NCI-H2081 (cell line): ENCODE measurements at places on chromosomes 2 and 18.

DNA sequence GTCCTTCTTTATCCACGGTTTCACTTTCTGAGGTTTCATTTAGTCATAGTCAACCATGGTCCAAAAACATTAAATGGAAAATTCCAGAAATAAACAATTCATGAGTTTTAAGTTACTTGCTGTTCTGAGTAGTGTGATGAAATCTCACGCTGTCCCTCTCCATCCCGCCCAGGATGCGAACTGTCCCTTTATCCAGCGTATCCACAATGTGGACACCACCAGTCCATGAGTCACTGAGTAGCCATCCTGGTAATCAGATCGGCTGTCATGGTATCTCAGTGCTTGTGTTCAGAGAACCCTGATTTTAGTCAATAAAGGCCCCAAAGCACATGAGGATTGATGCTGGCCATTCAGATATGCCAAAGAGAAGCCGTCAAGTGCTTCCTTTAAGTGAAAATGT lies 3.7 kb downstream of the SP140L start:
- DNase-seq: no peak

GRCh38 chr2:149466635-149467034 lies 120.9 kb downstream of the MMADHC start:
- DNase-seq: no peak

- DNase-seq: no peak
These were observed 160.1 kb upstream of the RASGRP3 start for GRCh38 chr2:33316328-33316727.

- DNase-seq: peak; percentile 58
These were observed 614 bp upstream of the FKBP1B start for GRCh38 chr2:24048769-24049484.

GRCh38 chr2:190637281-190637734 lies 11.6 kb upstream of the NAB1 start:
- DNase-seq: no peak

- no peak for DNase-seq
These were observed 61.5 kb downstream of the LRP2 start for GRCh38 chr2:169300636-169301530.

GRCh38 chr2:84115173-84115857 lies 343.8 kb downstream of the SUCLG1 start:
- no peak for DNase-seq

- DNase-seq: no peak
These were observed 77.1 kb upstream of the COL3A1 start for GRCh38 chr2:188897096-188897495.

GRCh38 chr2:112627060-112628040 lies 18.4 kb upstream of the SLC20A1 start:
- no peak for DNase-seq

DNA sequence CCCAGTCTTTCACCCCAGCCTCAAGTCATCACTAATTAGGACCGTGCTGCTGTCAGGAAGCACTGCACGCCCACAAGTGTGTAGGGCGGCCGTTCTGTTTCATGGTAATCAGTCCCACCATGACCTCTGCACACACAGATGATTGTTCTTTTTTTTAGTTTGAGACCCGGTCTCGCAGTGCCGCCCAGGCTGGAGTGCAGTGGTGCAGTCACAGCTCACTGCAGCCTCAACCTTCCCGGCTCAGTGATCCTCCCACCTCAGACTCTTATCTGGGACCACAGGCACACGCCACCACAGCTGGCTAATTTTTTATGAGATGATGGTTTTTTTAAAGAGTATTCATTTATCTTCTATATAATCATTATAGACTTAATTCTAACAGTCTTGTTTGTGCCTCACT lies 1.8 kb upstream of the IAH1 start:
- DNase-seq: no peak

- DNase-seq: no peak
These were observed 67.3 kb downstream of the PARD6G start for GRCh38 chr18:80179857-80180558.

DNA sequence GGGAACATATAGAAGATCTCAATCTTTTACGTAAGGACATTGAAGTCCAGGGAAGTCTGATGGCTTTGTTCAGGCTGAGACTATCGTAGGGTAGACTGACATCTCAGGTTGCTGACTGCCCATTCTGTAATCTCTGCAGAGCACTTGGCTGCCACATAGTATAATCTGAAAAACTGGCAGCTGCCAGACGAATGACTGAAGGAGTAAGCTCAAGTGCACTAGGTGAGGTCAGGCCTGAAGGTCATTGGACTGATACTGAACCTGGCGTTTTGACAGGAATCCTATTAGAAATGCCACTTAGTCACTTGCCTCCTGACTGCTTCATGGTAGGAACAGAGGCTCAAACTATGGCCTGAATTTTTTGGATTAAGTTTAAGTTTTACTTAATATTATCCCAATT lies 23.5 kb downstream of the GPD2 start:
- no peak for DNase-seq

DNA sequence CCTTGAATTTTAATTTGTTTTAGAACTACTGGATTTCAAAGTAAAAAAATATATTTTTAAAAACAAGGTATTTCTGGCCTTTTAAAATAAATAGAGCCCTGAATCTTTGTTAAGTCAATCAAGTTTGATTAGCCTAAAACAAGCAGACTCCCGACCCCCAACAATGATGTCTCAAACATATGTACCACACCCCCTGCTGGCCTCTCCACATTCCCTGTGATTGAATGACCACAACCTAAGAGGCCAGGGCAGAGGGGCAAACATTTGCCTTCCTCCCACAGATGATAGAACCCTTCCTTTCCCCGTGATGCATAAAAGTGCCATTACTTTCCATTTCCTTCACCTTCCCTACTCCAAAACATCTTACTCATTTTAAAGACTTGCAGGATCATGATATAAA lies 130.9 kb downstream of the STK39 start:
- no peak for DNase-seq

DNA sequence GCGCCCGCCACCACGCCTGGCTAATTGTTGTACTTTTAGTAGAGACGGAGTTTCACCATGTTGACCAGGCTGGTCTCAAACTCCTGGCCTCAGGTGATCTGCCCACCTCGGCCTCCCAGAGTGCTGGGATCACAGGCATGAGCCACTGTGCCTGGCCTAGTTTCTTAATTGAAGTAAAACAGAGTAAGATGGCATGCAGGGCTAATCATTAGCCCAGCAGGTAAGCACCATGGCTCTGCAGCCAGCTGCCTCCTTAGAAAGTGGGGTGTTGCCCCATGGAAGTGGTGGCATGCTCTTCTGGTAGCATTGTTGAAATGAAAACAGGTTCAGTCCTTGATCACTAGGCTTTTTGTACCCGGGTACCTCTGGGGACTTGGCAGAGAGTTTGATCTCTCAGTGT lies 12.4 kb downstream of the ATG4B start:
- DNase-seq: no peak

GRCh38 chr2:98269274-98269673 lies 77.0 kb upstream of the CNGA3 start:
- peak; percentile 55 for DNase-seq

- no peak for DNase-seq
These were observed 11.5 kb downstream of the ARPC2 start for GRCh38 chr2:218228366-218229090.

- no peak for DNase-seq
These were observed 267.9 kb downstream of the SOX11 start for GRCh38 chr2:5959836-5960820.

DNA sequence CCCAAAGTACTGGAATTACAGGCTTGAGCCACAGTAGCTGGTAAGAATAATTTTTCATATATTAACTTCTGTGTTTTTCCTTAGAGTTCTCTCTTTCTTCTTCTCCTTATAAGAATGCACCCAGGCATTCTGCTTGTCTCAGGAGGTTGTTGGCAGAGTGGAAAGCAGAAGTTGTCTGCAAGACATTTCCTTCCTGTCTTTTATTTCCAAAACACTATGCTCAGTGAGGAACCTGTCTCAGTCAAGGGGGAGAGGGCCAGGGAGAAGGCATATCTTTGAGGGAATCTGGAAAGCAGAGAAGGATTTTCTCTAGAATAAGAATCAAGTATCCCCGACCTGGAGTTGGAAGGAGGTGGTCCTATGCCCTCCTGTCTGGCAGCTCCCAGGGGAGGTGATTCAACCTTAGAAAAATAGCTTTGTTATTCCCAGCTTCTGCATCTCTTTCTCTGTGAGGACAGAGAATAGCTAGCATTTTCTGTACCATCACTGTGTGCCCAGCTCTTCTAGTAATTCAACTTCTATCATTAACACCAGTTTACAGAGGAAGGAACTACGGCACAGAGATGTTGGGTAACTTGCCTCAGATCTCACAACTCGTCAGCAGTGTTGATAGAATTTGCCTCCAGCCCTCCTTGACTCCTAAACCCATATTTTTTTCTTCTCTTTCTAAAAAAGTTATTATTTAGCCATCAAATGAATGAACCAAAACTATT lies 3.8 kb upstream of the LPIN2 start:
- DNase-seq: no peak

- no peak for DNase-seq
These were observed 15.2 kb downstream of the M1AP start for GRCh38 chr2:74632939-74633312.

DNA sequence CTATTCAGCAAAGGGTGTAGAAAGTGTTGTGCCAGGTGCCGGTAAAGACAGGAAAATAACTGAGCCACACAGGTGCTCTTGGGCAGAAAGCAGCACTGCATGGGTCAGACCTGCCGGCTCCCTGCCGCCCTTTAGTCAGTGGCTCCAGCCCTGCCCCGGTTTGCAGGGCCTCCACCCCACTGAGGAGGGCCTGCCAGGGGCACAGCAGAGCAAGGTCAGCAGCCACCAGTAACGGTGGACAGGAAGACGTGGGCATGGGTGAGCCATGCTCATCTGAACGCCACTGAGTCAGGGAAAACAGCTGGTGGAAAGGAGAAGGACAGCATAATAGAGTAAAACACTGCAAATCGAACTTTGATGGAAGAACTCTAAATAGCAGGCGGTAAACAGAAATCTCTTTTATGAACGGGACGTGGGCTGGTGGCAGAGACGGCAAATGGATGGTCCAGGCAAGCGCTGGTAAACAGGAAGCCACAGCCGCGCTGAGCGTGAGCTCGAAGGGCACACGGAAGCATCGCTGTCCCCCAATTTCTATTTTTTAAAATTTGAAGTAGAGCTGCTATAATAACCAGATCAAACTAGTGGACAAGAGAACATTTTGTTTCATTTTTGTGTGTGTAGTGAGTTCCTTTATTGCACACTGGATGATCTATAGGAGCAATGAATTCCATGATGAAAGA lies 141.8 kb upstream of the ALKAL2 start:
- no peak for DNase-seq

- no peak for DNase-seq
These were observed 12.4 kb downstream of the IL1F10 start for GRCh38 chr2:113080134-113080533.

DNA sequence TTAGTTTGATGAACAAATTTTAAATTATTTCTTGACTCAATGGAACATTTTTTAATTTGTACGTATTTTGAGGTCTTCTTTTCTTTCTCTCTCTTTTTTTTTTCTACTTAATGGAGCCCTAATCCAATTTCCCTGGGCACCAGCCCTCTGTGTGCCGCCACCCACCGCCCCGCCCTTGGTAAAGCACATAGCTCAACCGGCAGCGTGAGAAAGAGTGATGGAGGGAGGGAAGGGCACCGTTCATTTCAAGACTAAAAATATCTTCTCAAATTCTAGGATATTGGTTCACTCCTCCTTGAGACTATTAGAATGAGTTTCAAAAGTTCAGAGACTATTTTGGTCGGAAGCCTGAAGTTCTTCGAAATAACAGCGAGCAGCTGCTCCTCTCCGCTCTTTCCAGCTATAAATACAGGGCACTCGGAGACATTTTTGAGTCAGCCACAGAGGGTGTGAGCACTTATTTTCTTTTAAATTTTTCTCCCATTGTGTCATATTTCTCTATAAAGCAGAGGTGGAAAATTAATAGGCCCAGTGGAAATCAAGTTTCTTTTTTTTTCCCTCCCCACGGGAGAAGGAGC lies 731.7 kb upstream of the ID2 start:
- DNase-seq: no peak

GRCh38 chr18:24964216-24964615 lies 387.8 kb downstream of the ZNF521 start:
- DNase-seq: no peak

- DNase-seq: peak; percentile 34
These were observed at the start of gene SERPINE2 for GRCh38 chr2:224039080-224039769. Gene SERPINE2 (minus strand): TSS chr2:224039286. CDS start chr2:224001900, 37,386 bp downstream.

DNA sequence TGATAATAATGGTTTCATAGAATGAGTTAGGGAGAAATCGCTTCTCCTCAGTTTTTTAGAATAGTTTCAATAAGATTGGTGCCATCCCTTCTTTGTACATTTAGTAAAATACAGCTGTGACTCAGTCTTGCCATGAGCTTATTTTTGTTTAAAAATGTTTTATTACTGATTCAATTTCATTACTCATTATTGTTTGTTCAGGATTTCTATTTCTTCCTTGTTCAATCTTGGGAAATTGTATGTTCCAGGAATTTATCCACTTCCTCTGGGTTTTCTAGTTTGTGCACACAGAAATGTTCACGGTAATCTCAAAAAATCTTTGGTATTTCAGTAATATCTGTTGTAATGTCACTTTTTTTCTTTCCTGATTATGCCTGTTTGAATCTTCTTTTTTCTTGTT lies 371.5 kb upstream of the SETBP1 start:
- DNase-seq: no peak

- no peak for DNase-seq
These were observed 221.3 kb upstream of the RAB6C start for GRCh38 chr2:129757915-129758783.

GRCh38 chr2:12317814-12318426 lies 398.8 kb upstream of the TRIB2 start:
- DNase-seq: no peak

- DNase-seq: no peak
These were observed 431.6 kb upstream of the VRK2 start for GRCh38 chr2:57614988-57615387.

GRCh38 chr2:156405586-156405985 lies 30.6 kb upstream of the GPD2 start:
- no peak for DNase-seq

DNA sequence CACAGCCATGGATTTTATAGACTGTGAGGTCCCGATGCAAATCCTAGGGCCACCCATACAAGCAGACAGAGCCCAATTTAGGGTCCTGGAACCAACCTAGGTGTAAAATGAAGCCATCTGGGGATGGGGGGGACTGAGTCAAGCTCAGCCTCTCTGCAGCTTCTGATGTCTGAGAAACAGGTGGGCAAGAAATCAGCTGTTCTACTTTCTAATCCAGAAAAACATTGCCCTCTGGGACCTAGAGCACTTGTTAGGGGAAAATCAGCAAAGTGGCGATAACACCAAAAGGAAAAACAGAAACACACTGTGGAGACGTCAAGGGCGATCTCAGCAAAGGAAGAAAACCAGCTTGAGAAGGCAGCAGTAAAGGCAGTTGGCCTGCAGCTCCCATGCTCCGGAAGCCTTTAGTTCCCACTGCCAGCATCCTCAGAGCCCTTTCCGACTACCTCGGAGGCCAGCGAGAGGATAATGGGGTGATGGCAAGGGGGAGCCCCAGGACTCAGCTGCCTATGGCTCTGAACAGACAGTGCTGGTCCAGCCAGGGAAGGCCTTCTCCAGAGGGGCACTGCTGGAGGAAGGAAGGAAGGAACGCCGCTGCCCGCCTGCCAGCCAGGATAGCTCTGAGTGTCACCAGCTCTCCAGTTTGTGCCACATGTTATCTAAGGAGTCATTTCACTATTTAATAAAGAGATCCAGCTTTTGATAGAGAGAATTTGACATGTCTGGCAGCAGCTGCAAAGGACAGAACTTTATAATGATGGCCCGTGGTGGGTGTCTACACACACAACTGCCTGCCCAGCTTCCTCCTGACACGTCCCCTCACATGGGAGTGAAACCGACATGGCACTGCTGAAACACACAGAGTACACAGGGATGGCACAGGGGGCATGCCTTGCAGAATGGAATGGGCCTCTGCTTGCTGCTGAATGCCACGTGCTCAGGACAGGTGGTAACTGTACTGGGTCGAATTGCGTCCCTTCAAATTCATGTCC lies 37.7 kb downstream of the HS1BP3 start:
- DNase-seq: no peak
